Activated CD8-positive, alpha-beta memory T cell treated with anti-CD3 and anti-CD28 coated beads for 1 hour (primary cell): ENCODE measurements at places on chromosomes 5 and 9.

DNA sequence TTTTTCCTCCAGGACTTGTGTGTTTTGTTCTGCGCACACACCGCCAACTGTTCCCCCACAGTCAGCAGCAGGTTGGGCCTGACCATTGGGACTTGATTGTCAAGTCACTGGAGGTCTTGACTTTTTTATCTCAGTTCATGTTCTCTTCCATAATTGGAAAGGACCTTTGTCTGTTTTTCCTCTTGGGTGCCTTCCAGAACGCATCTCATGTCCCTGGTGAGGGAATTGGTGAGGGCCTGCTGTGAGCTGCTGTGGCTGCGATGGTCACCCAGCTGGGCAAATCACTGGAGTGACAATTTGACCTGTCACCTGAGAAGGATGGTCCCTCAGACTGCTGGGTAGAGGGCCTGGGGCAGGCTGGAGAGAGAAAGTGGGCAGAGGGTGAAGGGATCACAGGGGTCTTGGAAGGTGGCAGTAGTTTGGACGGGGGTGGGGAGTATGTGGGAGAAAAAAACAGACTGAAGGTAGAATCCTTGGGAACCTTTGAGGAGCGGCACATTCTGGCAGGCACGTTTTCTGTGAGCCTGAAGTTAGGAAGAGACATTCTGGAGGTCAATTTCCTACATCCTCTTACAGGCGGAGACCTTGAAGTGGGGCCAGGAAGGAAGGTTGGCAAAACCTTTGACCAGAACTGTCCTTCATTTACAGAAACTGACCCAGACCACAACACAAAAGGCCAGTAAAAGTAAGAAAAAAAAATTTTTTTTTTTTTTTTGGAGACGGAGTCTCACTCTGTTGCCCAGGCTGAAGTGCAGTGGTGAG, 4.4 kb downstream of the CDK9 start:
- no peak for DNase-seq

DNA sequence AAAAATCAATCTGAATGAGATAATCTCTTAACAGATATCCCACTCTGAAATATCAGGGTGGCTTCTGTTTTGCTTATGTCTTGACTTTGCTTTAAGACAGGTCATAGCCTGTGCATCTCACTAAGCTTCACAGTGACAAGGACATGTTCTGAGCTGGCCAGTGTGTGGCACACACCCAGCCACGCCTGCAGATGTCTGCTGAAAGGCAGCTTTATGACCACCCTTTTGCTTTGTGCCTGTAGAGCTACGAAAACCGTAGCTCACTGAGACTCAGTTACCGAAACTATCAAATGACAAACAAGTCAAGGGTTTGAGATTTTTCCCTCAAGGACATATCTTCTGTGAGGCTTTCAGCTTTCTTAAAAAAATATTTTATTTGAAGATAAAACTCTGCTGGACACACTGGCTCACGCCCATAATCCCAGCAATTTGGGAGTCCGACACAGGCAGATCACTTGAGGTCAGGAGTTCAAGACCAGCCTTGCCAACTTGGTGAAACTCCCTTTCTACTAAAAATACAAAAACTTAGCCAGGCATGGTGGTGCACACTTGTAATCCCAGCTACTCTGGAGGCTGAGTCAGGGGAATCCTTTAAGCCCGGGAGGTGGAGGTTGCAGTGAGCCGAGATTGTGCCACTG, 233.2 kb downstream of the SPATA31A1 start:
- no peak for DNase-seq

GRCh38 chr5:103505581-103506305, 56.8 kb downstream of the NUDT12 start:
- no peak for DNase-seq

DNA sequence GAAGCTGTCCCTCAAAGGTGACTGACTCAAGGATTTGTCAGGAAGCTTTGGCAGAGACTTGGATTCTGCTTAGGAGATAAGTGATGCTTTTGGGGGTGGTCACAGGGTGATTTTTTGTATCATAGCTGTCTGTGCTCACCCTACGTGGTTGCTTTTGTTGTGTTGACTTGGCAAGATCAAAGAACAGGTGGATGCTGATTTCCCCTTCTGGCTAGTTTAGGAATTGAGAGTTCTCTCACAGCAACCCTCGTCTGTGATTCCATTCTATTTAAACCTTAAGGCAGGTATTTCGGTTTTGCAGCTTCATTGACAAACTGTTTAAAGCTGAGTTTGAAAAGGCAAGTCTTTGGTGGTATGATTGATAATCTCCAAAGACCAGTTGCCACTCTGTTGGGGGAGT, 27.2 kb downstream of the ARHGAP26 start:
- no peak for DNase-seq

GRCh38 chr9:88041447-88041846, 67.1 kb upstream of the CDK20 start:
- no peak for DNase-seq

DNA sequence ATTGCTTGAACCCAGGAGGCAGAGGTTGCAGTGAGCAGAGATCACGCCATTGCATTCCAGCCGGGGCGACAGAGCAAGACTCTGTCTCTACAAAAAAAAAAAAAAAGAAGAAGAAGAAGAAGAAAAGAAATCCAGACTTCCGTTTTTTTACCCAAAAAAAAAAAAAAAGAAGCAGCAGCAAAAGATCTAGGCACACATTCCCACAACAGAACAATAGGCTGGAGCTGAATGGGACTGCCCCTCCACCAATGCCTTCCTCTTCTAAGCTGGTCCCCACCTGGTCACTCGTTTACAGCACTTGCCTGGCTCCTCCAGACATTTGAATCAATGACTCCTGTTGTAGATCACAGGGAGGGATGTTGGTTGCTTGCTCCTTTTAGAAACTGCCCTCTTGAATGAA, 1.6 kb upstream of the LMAN2 start:
- no peak for DNase-seq

GRCh38 chr9:26261503-26262330, 583.5 kb upstream of the TUSC1 start:
- no peak for DNase-seq
